MG63 (cell line): ENCODE measurements at places on chromosomes 4 and X.

- no peak for DNase-seq
Observed at GRCh38 chr4:30094887-30095286, 625.3 kb upstream of the PCDH7 start.

DNA sequence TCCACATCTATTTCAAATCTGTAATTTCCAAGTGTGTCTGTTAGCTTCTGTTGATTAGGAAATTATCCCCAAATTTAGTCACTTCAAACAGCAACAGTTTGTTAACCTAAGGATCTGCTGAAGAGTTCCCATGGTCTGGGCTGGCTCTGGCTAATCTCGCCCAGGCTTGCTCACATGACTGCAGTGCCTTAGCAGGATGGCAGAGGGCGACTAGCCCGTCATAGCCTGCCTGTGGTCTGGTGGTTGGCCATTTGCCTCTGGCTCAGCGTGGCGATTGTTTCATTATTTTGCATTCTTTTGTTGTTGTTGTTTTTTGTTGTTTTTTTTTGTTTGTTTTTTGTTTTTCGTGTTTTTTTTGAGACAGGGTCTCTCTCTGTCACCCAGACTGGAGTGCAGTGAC, 264.0 kb downstream of the TRIML1 start:
- no peak for DNase-seq

DNA sequence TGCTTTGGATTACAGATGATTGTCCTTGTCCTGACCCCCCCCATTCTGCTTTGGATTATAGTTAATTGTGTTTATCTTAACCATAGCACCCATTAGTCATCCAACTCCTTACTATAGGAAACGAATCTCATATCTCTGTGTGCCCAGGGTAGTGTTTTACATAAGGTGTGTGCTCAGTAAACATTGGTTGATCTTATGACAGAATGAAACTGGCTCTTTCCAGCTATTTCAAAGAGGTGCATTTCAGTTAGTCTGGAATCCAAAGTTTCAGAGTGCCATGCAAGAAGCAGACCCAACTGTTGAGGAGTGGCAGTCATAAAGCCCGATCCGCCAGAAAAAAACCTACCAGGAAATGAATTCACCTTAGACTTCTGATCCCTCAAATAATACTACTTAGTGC, 14.7 kb downstream of the TRIM2 start:
- no peak for DNase-seq

GRCh38 chr4:168437192-168437943, 42.9 kb downstream of the DDX60L start:
- DNase-seq: no peak
